Activated CD4-positive, alpha-beta T cell treated with anti-CD3 and anti-CD28 coated beads, Interleukin-2, amount 50 U/mL, for 48 hours (primary cell): ENCODE measurements at places on chromosomes 11 and 22.

GRCh38 chr22:44783581-44783980, 31.2 kb downstream of the ARHGAP8 start:
- no peak for DNase-seq

- no peak for DNase-seq
These were observed 44.4 kb upstream of the DAGLA start for GRCh38 chr11:61635787-61636186.

- DNase-seq, result no peak
These were observed 438.0 kb downstream of the TBC1D22A start for GRCh38 chr22:47200273-47201051.

- DNase-seq, result no peak
These were observed 16.7 kb upstream of the FAM168A start for GRCh38 chr11:73614591-73614990.

GRCh38 chr11:73991471-73992006, 8.9 kb upstream of the UCP2 start:
- no peak for DNase-seq

DNA sequence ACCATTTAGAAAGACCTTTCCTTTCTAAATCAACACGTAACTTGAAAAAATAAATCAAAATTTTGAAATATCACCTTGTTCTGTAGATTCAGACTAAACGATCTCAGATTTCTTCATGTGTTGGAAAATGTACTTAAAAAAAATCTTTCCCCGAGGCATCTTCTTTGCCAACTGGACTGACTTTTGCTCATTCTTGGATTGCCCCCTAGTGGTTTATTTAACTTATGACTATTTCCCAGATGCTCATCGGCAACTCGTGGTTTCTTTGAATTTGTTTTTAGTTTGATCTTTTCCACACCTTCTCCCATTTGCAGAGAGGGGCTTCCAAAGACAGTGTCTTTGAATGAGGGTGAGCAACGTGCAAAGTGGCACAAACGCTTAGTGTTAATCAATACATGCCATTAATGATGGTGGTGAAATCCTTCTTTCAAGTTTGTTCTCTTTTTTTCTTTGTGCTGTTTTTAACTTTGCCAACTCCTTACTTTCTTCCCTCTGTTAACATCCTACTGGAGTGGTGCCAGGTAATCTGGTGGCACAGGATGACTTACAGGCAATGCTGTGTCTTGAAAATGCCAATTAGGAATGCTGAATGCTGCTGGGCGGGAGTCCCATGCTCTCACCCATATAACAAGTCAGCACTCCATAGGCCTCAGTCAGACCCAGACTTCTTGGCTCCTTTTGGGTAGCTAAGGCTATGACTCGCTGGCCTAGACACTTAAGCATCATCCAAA, 18.3 kb downstream of the PRSS23 start:
- DNase-seq, result no peak

DNA sequence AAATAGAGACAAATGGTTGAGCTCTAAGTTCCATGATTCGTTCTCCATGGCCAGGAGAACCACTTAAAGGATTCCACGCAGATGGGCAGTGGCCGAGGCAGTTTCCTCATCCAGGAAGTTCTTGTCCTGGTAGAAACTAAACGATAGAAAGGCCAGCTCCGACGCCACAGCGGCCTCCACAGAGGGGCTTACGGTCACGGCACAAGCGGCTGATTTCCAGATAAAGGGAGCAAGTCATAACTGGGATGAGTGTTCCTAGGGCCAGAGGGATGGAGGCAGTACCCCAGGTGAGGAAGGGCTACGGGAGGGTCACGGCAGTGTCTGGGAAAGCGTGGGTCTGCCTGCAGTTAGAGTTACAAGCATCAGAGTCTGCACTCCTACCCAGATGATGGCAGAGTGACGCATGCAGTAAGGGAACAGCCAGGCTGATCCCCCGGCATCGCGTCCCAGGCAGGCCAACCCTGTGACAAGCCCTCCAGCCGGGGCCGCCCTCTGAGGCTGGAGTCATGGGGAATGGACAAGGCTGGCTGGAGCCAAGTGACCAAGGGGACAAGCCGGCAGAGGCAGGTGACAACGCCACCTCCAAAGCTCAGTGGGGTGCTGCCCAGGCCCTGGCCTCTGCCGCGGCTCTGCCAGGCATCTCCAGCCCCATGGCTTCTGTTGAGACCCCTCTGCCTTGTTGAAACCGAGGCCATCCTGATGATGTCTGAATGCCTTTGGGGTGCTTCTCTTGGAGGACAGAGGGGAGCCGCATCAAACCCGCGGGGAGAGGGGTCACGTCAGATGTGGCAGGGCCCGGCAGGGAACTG, 475.1 kb downstream of the BRD1 start:
- DNase-seq, result no peak

DNA sequence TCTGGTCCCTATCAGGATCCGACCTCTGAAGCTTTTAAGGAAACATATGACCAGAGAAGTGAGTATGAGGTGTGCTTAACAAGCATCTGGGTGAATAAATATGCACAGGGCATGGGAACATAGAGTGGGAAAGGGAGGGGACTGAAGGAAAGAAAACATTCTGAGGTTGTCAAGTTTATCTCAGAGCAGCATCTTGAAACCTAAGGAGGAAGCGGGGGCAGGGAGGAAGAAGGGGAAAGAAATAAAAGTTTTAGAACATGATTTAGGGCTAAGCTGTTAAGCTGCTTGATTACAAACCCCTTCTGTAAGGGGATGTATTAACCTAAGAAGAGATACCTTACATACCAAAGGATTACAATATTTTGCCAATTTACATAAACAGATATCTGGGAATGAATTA, 24.0 kb upstream of the SC5D start:
- DNase-seq, result no peak

GRCh38 chr11:44407211-44407996, 97.5 kb upstream of the ALX4 start:
- DNase-seq, result no peak

- no peak for DNase-seq
These were observed 97.2 kb upstream of the BLID start for GRCh38 chr11:122213171-122213570.

DNA sequence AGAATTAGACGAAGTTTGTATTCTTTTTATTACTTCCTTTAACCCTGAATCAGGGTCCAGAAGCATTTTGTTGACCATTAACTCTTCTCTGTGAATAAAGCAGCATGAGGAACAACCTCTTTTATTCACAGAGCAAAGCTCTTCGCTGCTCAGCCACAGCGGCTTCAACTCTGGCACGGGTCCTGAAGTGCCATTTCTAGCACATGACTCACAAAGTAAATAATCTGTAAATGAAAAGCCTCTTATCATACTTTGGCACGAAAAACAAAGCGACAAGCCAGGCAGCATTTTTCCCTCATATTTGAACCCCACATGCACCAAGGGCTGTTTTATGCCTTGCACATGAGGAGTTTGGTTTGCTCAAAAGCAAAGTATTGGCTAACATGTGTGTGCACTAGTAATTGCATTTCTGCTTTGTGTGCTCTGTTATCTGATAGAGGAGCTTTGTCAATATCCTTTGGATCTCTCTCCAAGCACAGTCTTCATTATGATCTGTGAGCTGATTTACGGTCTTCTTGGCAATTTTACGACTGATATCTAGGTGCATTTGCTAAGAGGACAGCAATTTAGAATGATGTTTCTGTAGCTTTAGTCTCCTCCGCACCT, 33.0 kb upstream of the APOBEC3A start:
- DNase-seq, result no peak

DNA sequence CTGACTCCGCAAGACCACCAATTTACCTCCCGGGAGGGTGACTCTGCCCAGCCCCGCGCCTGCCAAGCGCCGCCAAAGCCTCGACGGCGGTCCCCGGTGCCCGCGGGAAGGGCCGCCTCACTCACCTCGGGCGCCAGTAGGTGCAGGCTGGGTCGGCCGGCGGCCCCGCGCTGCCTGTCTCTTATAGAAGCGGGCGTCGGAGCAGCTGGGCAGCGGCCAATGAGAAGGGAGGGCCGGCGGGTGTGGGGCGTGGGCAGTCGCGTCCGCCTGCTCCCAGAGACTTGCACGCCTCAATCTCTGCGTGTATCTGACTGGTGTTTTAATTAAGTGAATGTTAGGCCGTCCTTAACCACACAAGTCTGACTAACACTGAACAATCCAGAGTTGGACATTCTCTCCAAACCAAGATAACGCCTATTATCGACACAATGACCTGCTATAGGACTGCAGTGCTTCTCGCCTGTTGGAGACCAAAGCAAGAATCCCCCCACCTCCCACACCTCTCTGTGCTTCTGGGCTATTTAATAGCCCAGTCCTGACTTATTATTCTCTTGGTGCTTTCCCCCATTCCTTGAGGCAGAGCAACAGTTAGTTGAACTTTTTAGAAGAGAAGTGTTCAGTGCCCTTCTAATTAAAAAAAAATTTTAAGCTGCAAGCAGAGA, at the start of gene TPH1:
TPH1 (minus strand) TSS at position 154 of the 662 bp plus-strand sequence. CDS start 5,507 bp downstream, outside the sequence.
- no peak for DNase-seq

DNA sequence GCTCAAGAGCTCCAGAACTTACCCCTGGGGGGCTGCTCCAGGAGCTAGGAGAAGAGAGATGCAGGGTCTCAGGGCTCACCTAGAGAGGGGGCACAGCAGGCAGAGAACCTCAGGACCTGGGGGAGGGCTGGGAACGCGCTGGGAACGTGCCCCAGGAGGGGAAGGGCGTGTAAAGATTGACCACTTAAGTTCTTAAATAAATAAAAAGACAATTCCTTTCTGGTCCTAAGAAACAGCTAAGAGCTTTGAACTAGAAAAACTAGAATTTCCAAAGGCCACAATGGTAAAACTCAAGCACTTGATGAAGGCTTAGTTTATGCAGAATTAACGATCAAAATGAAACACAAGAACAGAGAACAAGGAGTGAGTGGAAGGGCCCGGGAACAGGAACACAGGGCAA, 89.1 kb downstream of the CELSR1 start:
- DNase-seq, result no peak

DNA sequence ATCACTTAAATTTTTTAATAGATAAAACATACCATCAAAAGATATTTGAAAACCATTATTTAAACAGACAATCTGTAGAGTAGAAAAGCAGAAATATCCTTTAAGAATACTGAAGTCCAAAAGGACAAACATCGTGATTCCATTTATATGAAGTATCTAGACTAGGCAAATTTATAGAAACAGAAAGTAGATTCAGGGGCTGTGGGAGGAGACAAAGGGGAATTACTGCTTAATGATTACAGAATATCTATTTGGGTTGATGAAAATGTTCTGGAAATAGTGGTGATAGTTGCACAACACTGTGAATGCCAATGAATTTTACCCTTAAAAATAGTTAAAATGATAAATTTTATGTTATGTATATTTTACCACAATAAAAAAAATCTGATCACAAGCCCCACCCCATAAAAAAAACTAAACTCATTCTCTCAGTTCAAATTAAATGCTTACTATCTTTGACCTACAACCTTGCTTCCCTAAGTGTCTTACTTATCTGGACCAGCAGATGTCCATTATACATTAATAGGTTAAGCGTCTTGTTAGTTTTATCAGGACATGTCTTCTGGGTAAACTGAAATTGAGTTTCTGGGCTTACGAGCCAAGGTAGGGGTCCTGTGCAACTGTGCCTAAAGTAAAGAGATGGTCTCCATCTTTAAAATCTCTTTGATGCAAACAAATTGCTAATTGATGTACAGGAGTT, 86.3 kb downstream of the FCHSD2 start:
- no peak for DNase-seq

GRCh38 chr11:11793073-11793472, 48.7 kb upstream of the USP47 start:
- DNase-seq, result no peak

- no peak for DNase-seq
These were observed 15.5 kb upstream of the C1QTNF4 start for GRCh38 chr11:47609675-47610074.

DNA sequence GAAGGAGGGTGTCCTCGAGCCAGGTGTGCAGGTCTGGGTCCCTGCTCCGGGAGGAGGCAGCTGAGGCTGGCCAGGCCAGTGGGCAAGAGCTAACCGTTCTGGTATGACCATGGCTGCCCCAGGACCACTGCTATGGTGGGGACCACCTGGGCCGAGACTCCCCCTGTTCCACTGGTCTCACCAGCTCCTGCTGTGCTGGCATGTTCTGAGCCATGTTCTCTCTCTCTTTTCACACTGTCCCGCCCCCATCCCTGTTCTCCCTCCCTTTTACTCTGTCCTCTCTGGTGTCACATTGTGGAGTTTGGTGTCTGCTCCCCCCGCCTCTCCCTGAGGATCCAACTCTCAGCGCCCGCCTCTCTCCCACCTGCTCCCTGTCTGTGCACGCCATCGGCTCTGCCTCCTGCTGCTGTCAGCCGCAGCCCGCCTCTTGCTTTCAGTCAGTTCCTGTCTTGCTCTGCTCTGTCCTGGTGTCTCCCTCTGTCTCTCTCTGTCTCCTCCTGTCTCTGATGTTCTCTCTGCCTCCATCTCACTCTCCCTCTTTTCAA, 66.4 kb downstream of the LRRC32 start:
- no peak for DNase-seq

- no peak for DNase-seq
These were observed 248.1 kb upstream of the PLET1 start for GRCh38 chr11:112508750-112509149.

DNA sequence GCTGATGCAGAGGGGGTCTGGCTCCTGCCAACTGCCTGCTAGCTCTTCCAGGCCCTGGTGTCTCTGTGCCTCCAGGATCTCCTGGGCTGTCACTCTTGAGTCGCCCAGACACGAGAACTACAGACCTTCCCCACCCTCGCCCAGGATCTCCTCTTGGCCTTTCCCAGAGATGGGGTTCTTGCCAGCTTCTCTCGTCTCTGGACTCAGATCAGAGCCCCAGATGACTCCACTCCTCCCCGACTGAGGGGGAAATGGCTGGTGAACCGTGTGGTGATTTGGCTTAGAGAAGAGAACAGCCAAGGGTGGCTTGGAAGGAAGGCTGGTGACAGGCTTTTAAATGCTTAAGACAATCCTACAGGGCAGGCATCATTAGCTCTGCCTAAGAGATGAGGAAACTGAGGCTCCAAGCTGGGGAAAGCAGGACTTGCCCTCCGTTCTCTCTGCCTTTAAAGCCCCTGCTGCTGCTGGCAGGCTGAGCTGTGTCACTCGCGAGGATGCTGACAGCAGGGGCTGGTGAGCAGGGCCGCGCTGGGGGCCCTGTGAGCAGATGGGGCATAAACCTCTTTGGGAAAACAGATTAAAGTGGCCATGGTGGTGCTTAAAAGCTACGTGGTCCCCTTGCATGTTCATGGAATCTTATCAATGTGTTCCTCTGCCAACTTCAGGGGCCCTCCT, 90.3 kb upstream of the THY1 start:
- DNase-seq, result no peak

DNA sequence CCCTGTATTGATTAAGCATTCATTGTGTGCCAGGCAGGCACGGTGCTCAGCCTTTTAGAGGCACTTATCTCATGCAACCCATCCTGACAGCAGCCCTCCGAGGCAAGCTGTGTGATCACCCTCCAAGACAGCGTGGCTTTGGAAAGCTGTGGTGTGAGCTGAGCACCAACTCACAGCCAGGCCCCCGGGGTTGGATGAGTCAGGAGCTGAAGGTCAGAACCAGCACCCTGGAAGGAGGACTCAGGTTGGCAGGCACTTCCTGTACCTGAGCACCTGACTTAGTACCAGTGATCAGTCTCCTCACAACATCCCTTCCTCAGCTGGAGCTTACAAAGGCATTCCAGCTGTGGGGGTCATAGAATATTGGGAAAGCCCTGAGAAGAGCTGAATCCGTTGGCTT, 9.0 kb downstream of the PATZ1 start:
- peak; percentile 19 for DNase-seq

- no peak for DNase-seq
These were observed 32.9 kb upstream of the FLI1 start for GRCh38 chr11:128660947-128661346.
